ENCODE measurements at places on chromosomes 11 and 22.

- DNase-seq = no peak
Observed at GRCh38 chr11:93348930-93349329, 18.4 kb downstream of the DEUP1 start.

DNA sequence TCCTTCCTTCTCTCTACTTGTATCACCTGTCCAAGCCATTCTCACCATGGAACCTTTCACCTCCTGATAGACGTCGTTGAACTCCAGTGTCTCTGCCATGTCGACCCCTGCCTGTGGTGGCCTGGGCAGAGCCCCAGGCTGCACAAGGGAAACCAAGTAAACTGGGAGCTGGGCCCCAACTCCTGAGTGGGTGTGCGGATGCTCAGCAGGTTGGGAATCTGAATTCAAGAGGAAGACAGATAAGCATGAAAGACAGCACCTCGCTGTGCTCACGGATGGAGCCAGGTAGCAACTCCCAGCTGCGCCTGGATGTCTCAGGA, 709 bp downstream of the SSRP1 start:
- no peak for DNase-seq

- no peak for DNase-seq
Observed at GRCh38 chr22:37930952-37931440, 22.4 kb downstream of the C22orf23 start.

GRCh38 chr11:100031973-100032372, 655.1 kb upstream of the ARHGAP42 start:
- no peak for DNase-seq

- DNase-seq = no peak
Observed at GRCh38 chr22:28464127-28464526, 215.5 kb downstream of the TTC28 start.

DNA sequence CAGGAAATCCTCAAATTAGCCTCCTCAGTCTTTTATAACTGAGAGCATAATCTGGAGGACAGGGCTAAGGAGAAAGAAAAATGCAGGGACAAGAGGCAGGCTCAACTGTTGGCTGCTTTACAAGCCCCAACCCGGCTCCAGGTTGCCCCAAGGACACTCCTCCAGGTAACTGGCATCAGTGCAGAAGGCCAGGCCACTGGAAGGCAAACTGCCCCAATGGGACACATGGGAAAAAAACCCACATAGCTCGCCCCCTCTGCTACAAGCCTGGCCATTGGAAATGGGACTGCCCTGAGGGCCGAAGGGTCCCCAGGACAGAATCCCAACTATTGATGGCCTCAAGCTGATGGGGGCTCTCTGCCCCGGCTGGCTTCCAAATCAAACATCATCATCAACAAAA, 17.9 kb upstream of the FBLN1 start:
- DNase-seq = no peak

- DNase-seq = no peak
Observed at GRCh38 chr11:65298655-65299179, 15.9 kb upstream of the CDC42EP2 start.

GRCh38 chr11:130437848-130438247, 9.4 kb upstream of the ADAMTS8 start:
- DNase-seq = no peak
